ENCODE measurements at places on chromosomes 12 and 14.

GRCh38 chr14:72970058-72970630 lies 43.9 kb downstream of the DCAF4 start:
- no peak for DNase-seq

DNA sequence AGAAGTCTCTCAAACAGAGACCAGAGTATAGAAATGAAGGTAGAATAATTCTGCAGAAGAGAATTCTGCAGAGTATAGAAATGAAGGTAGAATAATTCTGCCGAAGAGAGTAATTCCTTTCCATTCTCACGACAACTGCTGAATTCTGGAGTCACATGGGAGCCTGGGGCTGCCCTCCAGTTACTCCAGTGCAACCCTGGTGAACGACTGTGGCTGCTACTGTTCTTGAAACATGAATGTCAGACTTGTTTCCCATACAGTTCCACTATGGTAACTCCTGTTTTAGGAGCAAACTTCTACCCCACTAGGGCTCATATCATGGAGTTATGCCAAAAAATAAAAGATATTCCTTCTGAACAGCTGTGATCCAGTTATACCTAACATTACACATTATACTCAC lies 164.4 kb downstream of the KICS2 start:
- DNase-seq = no peak

GRCh38 chr12:119940897-119941296 lies 48.1 kb upstream of the BICDL1 start:
- DNase-seq = no peak

DNA sequence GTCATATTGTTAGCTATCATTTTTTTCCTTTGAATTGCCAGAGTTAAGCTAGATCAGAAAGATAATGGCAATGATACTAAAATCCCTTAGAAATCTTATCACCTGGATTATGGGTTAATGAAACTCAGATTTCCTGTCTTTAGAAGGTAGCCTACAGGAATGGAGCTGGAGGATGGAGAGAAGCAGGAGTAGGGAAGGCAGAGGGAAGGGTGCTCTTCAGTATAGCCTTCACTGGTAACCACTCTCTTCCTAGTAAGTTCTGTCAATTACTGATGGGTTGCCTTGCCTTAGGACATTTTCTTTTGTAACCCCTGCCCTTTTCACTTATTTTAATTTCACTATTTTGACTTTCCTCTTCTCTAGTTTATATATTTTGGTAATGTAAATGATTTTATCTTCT lies 27.8 kb upstream of the ABCD2 start:
- no peak for DNase-seq

GRCh38 chr14:63542231-63542999 lies 762 bp downstream of the PPP2R5E start:
- peak; percentile 4 for DNase-seq

DNA sequence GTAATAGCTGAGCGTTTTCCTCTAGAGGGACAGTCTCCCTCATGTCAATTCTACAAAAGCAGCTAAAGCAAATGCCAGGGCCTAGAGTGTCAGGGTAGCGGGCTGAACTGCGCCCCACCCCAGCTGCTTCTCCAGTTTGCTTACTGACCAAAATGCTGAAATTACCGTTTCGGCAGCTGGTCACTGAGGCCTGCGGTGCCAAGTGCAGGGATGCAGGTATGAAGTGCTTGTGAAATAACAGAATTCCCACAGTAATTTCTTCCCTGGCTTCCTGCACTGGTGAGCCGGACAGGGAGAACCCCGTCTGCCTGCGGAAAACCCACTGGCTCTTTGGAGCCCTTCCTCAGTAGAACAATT lies 19.1 kb downstream of the PSMC1 start:
- DNase-seq = no peak

- no peak for DNase-seq
Measured at GRCh38 chr12:105078712-105079570, 5.3 kb downstream of the ALDH1L2 start.

- DNase-seq = no peak
Measured at GRCh38 chr12:18998343-18999261, 130.9 kb upstream of the PLEKHA5 start.

- DNase-seq = no peak
Measured at GRCh38 chr14:78152201-78153063, 17.7 kb upstream of the NRXN3 start.

GRCh38 chr14:47961634-47962033 lies 286.2 kb upstream of the MDGA2 start:
- DNase-seq = no peak

GRCh38 chr12:41972598-41972997 lies 172.1 kb downstream of the GXYLT1 start:
- no peak for DNase-seq

GRCh38 chr12:47033789-47034555 lies 45.4 kb upstream of the PCED1B start:
- no peak for DNase-seq

DNA sequence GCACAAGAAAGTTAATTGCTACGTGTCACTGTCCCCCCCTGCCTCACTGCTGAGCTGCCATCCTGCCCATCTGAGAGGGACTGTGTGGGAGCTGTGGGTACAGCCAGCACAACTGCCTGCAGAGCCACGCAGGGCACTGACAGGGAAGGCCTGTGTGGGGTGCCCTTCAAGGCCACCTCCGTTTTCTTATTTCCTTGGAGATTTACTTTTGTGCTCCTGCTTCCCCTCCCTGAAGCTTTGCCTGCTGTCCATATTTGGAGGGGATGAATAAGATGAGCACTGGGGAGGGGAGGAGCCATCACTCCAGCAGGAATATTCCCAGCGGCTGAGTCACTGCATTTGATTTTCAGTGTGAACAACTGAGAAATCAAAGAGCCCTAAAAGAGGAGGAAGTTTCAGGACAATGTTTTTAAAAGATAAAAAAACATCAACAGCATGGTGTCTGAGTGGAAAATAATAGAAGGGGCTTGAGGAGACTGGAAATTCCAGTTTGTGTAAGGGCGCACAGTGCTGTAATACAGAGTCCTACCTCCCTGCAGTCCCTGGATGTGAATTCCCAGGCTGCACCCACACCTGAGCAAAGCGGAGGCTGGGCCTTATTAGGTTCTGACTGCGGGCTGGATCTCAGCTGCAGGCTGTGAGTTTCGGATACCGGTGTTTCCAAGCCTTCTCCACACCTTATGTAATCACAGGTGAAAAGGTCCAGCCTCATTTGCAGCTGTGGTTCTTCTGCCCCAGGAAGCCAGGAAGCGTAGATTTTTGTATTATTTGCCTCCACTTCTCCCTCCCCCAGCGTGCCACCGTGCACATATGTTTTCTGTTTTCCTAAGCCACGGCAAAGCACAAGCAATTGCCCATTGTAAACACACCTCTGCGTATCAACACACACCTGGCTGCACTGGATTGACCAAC lies 192.6 kb upstream of the BCL2L14 start:
- no peak for DNase-seq

DNA sequence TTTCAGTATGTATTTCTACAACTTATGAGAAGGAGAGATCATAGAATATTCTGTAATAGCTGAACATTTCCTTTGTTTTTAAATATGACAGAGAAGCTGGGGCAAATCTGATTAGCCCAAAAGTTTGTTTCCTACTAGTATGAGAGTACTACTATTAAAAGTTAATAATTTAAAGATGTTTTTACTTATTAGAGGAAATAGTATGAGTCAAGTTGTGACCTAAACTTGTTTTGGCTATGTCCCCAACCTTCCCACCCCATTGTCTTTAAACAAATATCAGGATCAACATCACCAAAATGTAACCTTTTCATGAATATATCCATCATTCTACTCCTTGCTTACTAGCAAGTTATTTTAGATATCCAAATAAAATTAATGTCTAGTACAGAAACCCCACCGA lies 10.5 kb downstream of the GNPNAT1 start:
- DNase-seq = no peak

DNA sequence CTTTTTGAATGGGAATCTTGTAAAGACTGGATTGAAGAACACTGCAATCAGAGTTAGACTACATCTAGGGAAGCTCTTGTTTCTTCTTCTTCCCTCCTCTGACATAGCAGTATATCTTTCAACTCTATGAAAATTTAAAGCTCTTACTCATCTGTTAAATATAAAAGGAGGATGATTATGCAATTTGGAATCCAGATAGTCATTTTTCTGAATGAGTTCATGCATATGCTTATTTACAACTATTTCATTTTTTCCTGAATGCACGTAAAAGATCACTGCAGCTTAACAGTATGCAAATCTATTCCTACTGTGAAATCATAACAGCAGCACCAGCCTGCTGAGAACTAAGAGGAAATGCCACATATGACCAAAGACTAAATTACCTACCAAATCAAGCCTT lies 133.5 kb upstream of the TMCC3 start:
- no peak for DNase-seq

GRCh38 chr14:95346820-95347219 lies 27.1 kb upstream of the CLMN start:
- DNase-seq = no peak

- DNase-seq = peak; percentile 25
Measured at GRCh38 chr14:24136684-24137528, 912 bp downstream of the PSME1 start.

DNA sequence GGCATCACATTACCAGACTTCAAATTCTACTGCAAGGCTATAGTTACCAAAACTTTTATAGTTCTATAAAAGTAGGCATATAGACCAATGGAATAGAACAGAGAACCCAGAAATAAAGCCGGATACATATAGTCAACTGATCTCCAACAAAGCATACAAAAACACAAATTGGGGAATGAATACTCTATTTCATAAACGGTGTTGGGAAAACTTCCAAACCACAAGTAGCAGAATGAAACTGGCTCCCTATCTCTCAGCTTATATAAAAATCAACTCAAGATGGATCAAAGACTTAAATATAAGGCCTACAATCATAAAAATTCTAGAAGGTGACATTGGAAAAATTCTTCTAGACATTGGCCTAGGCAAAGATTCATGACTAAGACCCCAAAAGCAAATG lies 187.9 kb upstream of the PLXNC1 start:
- DNase-seq = no peak

DNA sequence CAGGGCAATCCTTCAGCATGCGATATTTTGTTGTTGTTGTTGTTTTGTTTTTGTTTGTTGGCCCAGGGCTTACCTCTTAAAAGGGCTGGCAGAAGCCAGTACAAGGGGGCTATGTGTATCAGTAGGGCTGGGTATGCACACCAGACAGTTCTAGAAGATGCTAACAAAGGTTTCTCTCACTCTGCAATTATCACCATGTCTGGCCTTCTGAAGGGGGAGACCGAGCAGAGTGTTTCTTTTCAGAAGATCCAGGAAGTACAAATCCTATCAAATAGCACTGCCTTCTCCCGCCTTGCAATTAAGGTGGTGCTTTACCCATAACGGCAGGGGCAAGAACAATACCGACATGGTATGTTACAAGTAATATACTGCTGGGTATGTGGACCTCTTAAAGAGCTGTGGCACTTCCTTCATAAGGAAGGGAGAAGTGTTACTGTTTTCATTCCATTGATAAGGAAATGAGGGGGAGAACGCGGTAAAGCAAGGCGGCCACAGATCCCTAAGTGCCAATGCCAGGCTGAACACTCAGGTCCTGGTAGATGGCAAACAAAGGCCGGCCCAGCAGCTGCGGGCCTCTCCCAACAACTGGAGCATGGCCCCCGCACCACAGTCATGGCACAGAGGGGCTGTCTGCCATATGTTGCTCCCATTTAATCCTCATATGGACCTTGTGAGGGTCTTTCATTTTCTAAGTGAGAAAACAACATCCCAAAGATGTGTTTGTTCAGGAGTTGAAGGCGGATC lies 19.2 kb upstream of the CACNA2D4 start:
- DNase-seq = no peak

GRCh38 chr12:23621900-23622299 lies 327.6 kb downstream of the SOX5 start:
- DNase-seq = no peak

- DNase-seq = no peak
Measured at GRCh38 chr12:54392485-54393206, 8.1 kb upstream of the ZNF385A start.

DNA sequence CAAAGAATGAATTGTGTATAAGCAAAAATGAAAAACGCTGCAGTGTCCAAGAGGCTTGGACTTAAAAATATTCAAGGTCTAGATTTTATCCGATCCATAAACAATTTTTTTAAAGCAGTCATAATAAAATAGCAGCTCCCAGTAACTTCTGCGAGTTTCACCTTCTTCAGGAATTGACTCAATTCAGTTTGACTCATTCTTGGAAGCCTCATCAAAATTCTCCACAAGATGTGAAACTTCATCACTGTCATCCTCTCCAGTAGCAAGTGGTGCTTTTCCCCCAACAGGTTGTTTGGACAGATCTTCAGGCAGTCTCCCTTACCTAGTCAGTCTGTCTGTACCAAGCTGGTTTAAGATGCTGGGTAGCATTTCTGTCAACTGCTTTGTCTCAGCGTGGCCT lies 93.5 kb upstream of the FOXG1 start:
- no peak for DNase-seq

GRCh38 chr14:76710056-76711010 lies 50.9 kb upstream of the VASH1 start:
- DNase-seq = peak; percentile 47

- DNase-seq = no peak
Measured at GRCh38 chr12:16984484-16984883, 378.5 kb upstream of the LMO3 start.

- no peak for DNase-seq
Measured at GRCh38 chr14:56243110-56243509, 124.9 kb downstream of the PELI2 start.

DNA sequence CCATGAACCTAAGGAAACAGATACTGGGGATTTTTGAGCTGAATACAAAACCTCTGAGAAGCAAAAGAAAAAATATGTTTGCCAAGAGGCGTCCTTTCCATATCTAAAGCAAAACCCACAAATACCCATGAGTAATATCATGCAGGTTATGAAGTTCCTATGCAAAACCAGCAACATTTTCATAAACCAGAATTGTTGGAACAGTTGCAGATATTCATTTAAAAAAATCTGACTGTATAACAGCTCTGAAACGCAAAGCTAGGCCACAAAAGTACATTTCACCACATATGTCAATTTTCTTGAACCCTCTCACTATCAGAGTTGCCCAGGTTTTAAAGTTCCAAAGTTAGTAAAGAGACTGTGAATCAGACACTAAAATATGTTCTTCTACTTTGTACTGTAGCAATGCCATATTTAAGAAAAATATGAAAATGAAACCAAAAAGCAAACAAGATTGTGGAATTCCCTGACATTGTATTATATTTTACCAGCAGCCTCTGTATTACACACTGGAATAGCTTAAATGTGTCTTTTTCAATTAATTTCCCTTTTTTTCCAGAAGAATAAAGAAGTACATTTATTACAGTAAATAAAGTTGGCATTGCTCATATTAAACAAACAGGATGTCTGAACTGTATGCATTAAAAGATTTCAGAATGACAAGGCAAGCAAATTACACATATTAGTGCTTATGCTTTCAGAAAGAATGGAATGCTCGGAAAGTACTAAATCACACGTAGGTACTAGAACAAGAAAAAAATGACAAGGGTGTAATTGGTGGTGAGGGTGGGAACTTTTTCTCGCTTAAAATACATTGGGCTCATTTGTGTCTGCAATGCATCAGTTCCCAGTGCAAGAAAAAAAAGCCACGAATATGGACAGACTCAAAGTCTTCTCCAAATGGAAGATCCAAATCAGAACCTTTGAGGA lies 33.6 kb upstream of the HIF1A start:
- DNase-seq = no peak

- no peak for DNase-seq
Measured at GRCh38 chr12:53418221-53418620, 5.4 kb upstream of the AMHR2 start.

- DNase-seq = no peak
Measured at GRCh38 chr12:114038962-114039361, 72.8 kb upstream of the RBM19 start.

GRCh38 chr12:102069707-102070106 lies 7.9 kb upstream of the WASHC3 start:
- DNase-seq = no peak
